GM13977 (cell line): ENCODE measurements at places on chromosomes 12 and 14.

DNA sequence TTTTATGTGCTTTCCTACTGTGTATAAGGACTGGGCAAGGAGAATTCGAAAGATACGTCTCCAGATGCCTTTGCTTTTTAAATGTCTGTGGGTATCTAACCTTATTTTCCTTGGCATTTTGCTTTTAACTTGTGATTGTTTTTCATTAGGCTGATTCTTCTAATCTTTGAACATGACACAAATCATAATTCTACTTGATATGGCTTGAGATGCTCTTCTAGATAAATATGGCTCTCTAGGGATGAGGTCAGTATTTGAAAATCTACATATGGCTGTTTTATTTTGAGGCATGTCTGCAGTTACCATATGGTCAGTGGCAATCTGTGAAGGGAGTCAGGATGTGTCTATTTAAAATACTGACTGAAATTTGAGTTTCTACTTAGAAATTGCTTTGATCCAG, 139.2 kb downstream of the SLC2A13 start:
- no peak for DNase-seq

GRCh38 chr12:122969676-122970075, 3.4 kb upstream of the ABCB9 start:
- DNase-seq: no peak

- no peak for DNase-seq
Observed at GRCh38 chr14:28467611-28468010, 299.0 kb upstream of the FOXG1 start.

- DNase-seq: no peak
Observed at GRCh38 chr14:20732979-20733635, 12.6 kb upstream of the EDDM3A start.

DNA sequence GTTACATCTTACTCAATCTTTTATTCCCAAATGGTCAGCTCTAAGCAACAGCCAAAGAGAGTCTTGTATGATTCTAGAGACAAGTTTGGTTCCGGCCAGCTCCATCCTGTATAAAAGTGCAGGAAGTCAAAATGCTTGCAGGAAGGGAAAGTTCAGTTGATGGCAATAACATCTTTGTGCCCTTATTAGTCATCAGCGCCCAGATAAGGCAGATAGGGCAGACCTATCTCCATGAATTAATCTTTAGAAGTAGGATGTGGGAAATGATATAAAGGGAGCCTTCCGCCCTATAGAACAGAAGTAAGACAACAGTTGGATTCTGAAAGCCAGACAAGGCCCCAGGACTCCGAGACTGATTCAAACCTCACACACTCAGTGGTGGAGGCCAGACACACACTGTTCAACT, 6.4 kb downstream of the GNS start:
- DNase-seq: no peak

DNA sequence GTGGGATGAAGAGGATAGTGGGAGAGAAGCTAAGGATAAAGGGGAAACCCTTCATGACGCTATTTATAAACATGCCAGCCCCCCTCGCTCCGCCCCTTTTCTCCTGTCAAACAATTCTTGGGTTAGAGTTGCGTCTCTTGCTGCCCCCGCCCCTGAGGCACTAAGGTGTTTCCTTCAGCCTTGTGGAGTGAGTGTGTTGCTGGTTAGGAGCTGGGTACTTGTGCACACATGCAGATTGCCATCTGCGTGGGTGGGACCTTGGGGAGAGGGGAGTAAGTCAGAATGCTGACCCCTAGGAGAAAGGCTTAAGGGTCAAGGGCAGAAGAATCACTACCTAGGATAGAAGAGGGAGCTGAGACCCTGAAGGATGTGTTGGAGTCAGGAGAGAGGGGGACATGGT, 5.4 kb downstream of the FOXJ2 start:
- DNase-seq: no peak

DNA sequence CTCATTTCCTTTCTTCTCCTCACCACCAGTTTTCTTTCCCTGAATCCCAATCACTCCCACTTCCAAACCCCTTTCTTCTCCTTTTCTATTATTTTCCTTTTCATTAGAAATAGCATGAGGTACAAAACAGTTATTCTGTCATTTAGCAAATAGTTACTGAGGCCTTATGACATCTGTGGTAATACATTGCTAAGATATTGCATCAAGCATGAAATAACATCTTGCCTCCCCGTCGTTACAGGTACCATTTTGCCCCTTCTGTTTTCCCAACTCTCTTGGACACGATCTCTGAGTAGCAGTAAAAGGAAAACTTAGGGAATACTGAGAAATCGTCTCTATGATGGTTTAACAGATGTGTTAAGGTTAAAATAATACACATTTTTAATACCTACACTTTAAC, 175.8 kb upstream of the SOX5 start:
- no peak for DNase-seq

- no peak for DNase-seq
Observed at GRCh38 chr12:32615441-32615840, 63.7 kb upstream of the DNM1L start.

GRCh38 chr12:53169644-53170043, 10.9 kb upstream of the ZNF740 start:
- DNase-seq: no peak

GRCh38 chr12:65663648-65664047, 160.6 kb upstream of the HMGA2 start:
- DNase-seq: no peak

- DNase-seq: no peak
Observed at GRCh38 chr14:33430414-33431035, 491.8 kb downstream of the NPAS3 start.

- DNase-seq: peak; percentile 12
Observed at GRCh38 chr12:28497889-28498411, 307.7 kb downstream of the CCDC91 start.

DNA sequence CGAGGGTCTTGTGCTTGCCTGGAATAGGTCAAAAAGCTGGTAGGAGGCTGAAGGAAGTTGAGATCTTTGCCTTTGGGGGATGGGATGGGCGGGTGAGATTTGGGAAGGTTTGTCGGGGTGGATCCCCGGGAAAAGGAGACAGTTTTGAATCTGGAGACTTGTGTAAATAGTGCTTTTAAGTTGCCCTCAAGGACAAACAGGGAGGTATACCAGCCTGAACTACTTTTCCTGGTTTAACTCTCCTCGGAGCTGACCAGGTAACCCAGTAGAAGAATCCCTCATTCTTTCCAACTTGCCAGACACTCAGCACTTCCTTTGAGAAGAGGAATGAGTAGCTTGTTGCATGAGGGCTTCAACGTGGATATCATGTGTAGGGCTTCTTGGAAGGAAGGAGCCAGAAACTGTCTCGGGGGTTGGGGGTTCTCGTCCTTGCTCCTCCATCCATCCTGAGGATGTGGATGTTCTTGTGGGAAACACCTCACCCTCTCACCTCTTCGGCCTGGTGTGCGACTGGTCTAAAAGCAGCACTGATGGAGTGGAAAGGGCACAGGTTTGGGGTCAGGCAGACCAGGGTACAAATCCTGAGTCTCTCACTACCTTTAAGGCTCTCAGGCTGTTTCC, 1.9 kb downstream of the TEAD4 start:
- DNase-seq: no peak
